ENCODE measurements at places on chromosomes 3 and 15.

GRCh38 chr3:70747847-70748246 lies 435.4 kb upstream of the MDFIC2 start:
- no peak for DNase-seq

GRCh38 chr3:66297900-66298299 lies 77.1 kb downstream of the SLC25A26 start:
- DNase-seq, result peak; percentile 67

DNA sequence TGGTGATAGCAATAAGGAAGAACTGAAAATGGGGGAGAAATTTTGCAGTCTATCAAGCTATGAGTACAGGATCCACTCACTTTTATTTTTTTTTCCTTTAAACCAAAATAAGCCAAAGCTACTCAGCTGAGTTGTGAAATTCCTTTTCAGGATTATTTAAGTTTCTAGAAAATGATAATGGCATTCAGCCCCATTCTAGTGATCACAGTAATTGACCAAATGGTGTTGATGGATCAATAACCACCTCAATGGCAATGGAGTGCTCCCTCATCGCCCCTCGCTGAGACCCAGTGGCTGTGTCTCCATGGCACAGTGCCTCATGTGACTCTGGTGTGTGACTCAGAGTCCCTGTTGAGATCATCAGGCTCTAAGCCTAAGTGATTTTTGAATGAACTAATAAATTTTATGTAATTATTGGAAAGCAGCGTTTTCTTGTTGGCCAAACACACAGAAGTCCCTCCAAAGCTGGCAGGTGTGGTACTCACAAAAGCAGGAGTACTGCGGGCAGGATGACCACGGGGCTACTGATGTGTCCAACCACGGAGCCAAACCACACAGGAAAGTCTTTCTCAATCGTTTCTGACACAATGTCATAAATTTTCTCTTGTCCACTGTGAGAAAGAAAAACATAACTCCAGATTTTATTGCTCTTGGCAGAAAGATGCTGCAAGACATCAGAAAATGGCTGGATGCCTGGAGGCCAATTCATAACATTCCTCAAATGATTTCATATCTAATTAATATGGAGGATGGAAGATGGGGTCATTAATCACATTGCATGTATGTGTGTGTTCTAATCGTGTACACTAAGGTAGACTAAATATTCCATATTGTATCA lies 14.4 kb upstream of the STARD5 start:
- peak; percentile 97 for DNase-seq

DNA sequence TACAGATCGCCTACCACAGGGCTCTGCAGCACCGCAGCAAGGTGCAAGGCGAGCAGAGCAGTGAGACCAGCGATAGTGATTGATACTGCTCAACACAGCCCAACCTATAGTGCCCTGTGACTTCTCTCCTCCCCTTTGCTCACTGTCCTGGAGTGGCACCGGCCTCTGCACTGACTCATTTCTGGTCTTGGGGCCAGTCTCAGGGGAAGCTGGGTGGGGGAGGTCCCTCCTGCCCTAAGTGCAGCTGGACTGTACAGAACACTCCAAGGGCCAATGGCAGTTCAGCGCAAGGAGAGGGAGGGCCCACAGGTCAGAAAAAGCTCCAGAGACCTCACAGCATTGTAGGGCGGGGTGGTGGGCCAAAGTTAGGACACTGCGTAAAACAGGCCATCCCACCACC lies 2.5 kb upstream of the OGG1 start:
- no peak for DNase-seq

- DNase-seq, result no peak
Measured at GRCh38 chr3:21269882-21270281, 481.1 kb downstream of the ZNF385D start.
